Tibial artery (tissue), 4 donors: ENCODE measurements at places on chromosomes 16 and 17.

GRCh38 chr16:3797473-3797872 is 80.1 kb upstream of the TRAP1 start:
- DNase-seq: no peak

DNA sequence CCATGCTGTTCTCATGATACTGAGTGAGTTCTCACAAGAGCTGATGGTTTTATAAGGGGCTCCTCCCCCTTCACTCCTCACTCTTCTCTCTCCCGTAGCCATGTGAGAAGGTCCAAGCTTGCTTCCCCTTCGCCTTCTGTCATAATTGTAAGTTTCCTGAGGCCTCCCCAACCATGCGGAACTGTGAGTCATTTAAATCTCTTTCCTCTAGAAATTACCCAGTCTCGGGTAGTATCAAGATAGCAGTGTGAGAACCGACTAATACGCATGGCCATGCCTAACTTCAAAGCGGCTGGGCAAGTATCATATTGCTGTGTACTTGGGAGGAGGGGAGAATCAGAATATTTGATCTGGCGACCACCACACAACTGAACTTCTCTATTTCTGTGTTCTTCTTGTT is 88.3 kb downstream of the PRKCB start:
- no peak for DNase-seq

- peak; percentile 51 for DNase-seq
Observed at GRCh38 chr17:74523308-74523707, 8.0 kb downstream of the CD300LB start.

GRCh38 chr17:2716649-2717048 is 5.1 kb upstream of the CLUH start:
- DNase-seq: no peak

- peak; percentile 13 for DNase-seq
Observed at GRCh38 chr17:61335105-61335844, 64.4 kb upstream of the TBX2 start.

GRCh38 chr16:88651989-88652761 is 1.3 kb upstream of the CYBA start:
- no peak for DNase-seq

DNA sequence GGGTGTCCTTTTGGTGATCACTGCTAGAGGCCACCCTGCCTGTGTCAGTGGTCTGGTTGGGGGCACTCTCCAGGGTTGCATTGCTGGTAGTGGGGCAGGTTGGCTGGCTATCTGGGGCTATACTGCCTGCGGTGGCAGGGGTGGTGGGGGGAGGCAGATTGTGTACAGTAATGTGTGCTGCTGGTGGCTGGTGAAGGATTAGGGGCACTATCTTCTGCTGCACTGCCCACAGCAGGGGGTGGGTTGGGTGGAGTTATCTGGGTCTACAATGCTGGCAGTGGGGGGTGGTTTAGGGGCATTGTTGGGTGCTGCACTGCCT is 204.0 kb upstream of the WSB1 start:
- no peak for DNase-seq

- no peak for DNase-seq
Observed at GRCh38 chr17:5510771-5511170, 24.4 kb downstream of the MIS12 start.
